ENCODE measurements at places on chromosomes 16 and 17. TPM values are rescaled to one million over a fixed set of nuclear protein-coding genes. Genes with fewer than 3 reads are reported as not detected.

The NOG gene
- total RNA-seq: 151 TPM

GRCh38 chr17:71405101-71405500 is 715.7 kb upstream of the SOX9 start:
- H3K4me3 ChIP-seq: no peak overlapping the region
- DNase-seq: no peak
- no peaks in the 10 kb centered on the region for H3K27me3 ChIP-seq

DNA sequence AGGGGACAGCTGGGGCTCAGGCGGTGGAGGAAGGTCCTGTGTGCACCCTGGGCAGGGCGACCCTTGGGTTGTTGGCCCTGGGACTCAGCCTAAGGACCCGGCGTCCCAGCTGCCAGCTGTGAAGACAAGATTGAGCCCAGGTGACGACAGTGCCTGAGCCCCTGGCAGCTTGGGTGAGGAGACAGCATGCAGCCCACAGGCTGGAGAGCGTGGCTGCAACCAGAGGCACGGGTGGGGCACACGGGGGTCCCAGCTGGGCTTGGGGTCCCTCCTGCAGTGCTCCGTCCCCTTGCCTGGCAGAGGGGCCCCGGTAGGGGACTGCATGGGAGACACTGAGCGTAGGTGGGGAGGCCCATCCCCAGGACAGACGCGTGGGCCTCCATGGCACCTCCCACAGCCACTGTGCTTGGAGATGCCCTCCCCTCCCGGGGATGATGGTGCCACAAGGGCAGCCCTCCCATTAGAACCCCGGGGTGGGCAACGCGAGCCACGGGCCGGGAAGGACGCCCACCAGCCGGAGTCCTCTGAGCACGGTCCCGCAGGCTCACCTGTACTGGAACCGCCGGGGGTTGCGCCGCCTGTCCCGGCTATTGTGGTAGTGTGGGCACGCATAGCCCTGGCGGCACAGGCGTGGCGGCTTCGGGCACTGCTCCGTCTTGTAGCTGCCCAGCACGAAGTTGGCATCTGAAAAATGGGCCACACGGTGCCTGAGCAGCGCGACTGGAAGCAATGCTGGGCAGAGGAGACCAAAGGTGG is 15.5 kb downstream of the UNKL start:
- no peak overlapping the region for H3K27ac ChIP-seq
- no peaks in the 10 kb centered on the region for H3K27me3 ChIP-seq
- H3K4me3 ChIP-seq: no peak overlapping the region
- no peak for DNase-seq
- no peaks in the 10 kb centered on the region for H3K4me1 ChIP-seq
- no peaks in the 10 kb centered on the region for H3K36me3 ChIP-seq

The SLC12A3 gene
- total RNA-seq: not detected

The TBC1D24 gene
- total RNA-seq: 5.4 TPM

DNA sequence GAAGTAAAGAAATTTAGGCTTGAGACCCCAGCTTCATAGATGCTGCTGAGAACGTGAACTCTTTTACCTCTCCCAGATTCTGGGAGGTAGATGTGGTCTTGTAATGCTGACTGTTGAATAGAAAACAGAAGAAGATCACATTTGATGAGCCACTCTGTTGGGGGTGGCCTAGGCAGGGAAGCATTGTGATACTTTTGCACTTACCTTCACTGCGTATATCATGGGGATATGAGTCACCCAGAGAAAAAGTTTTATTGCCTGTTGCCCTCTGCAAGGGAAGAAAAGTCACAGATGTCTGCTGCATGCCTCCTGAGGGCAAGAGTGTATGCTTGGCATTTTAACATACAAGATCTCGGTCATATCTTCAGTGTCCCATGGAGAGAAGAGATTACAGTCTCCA is 365.4 kb downstream of the SNX29 start:
- H3K36me3 ChIP-seq: no peaks in the 10 kb centered on the region
- no peaks in the 10 kb centered on the region for H3K27me3 ChIP-seq
- H3K27ac ChIP-seq: no peak overlapping the region
- no peak for DNase-seq
- H3K4me3 ChIP-seq: no peak overlapping the region

The QRICH2 gene
- total RNA-seq: 6.4 TPM

All from naive thymus-derived CD4-positive, alpha-beta T cell (primary cell).